NB4 (cell line): ENCODE measurements at places on chromosomes 2 and 18.
A peak's percentile ranks its signal among the peaks of the same experiment; 100 is the strongest.

DNA sequence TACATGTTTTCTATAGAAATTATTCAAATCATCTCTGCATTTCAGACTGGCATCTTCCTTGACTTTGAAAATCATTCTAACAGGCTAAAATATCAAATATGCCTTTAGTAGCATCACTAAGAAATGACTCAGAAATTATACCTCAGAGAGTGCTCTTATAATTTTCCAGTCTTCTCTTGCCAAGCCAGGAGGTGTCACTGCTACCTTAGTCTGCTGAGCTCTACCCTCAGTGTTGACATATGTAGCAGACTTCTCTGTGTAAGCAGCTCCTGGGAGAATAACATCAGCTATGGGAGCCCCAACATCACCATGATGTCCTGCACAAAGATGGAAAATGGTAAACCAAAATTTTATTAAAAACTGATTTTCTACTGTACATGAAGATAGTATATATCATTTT is 31.6 kb downstream of the NDUFS1 start:
- peak; percentile 41 for DNase-seq

DNA sequence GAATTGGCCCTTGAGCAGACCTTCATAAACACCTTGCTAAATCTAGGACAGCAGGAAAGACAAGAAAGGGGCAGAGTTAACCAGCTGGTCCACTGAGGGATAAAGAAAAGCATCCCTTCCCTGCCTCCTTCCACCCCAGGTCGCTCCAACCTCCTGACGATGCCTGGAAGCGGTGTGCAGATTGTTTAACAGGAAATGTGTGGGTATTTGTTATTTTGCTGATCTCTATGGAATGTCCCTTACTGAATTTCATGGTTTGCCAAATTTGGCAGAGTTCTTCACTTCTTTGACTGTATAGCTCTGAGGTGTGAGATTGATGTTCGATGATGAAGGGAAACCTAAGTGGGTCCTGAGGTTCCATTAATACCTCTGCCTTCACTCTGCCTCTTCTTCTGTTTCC is 72.9 kb downstream of the MAP3K20 start:
- DNase-seq = no peak

DNA sequence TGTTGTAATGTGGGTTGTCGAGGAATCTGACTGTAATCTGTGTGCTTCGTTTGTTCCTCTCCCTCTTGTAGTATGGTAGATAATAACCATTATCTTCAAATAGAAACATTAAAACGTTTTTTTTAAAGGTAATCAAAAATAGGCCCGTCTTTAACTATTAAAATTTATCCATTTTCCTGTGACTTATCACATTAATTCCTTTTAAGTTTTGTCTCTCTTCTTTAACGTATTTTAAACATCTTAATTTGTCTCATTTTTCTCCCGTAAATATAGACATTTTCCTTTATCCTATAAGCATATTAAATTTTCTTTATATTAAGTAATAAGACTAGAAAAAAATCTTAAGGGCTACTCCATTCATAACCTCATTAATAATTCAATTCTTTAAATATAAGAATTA is 41.3 kb downstream of the EIF2AK3 start:
- no peak for DNase-seq

GRCh38 chr2:16643099-16643498 is 22.5 kb downstream of the CYRIA start:
- DNase-seq = no peak

- no peak for DNase-seq
These were observed 99.9 kb downstream of the CBLN2 start for GRCh38 chr18:72444111-72444797.

DNA sequence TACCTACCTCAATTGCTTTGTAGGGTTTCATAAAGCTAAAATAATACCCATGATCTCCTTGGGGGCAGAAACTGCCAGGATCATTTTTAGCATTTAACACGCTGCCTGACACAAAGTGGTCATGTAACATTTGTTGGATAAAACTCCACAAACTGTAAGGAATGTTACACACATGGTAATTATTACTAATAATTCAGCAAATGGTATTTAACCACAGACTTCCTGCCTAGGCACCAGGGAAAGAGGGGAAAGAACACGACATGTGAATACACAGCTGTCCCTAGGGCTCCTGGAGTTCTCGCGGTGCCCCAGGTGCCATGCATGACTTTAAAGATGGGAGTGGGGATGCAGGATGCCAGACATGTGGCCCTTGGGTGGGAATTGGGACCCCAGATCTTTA is 43.5 kb downstream of the ASAP2 start:
- no peak for DNase-seq

DNA sequence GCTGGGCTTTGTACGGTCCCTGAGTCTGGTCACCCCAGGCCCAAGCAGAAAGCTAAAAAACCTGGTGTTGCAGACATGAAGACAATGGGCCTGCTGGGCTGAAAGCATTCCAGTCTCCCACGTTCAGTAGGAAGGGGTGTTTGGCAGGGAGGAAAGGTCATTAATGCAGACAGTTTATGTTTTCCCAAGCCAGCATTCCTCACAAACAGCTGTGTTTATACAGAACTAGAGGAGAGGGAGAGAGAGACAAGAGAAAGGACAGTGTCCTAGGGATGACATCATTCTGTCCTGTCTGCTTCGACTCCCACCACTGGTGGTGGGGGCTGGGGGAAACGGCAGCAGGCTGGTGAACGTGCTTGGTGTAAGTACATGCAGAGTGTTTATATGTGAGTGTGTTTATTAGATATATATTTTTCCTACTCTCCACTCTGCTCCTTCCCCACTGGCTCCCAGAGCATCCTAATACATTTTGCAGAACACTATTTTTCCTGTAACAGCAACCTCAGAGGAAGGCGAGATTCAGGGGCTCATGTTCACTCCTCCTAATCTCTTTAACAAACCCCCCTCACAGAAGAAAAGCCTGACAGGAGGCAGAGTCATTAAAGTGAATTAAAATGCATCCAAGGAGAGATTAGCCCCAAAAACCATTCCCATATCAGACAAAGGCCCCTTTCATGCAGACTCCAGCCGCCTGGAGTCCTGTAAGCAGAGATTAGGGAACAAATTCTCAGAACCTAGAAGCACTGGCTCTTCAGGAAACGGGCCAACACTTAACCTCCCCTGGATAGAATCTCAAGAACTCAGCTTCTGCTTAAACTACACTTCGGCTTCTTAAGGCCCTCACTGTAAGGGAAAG is 380.4 kb downstream of the TNS1 start:
- DNase-seq = no peak

DNA sequence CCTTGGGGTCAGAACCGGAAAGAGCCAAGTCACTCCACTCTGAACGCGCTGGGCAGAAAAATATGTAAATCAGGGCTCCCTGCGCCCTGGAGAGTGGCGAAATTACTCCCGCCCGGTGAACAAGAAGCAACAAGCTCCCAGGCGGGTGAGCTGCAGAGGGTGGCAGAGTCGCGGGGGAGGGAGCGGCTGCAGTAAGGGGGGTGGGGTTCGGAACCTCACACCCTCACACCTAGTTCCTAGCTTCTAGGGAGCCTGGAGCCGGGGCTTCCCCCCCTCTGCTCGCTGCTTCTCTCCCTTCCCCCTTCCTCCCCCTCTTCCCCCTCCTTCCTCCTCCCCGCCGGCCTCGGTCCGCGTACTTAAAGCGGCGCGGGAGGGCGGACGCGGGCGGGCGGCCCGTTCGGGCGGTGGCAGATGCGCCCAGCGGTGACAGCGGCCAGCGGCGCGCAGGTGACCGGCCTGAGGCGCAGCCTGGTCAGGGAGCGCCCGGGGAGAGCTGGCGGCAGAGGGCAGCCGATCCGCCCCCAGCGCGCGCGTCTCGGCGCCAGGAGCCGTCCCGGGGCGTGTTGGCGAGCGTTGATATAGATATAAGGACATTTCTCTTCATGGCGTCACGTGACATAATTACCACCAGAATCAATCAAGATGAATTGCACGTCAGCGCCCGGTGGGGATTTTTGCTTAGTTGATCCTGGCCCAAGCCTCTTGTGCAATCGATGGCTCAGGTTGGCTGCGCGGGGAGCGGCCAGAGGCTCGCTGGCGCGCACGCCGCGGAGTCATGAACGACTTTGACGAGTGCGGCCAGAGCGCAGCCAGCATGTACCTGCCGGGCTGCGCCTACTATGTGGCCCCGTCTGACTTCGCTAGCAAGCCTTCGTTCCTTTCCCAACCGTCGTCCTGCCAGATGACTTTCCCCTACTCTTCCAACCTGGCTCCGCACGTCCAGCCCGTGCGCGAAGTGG is at the start of gene HOXD11:
HOXD11 (plus strand) TSS at position 700 of the 959 bp plus-strand sequence; CDS start at position 776, 76 bp downstream.
- peak; percentile 70 for DNase-seq

DNA sequence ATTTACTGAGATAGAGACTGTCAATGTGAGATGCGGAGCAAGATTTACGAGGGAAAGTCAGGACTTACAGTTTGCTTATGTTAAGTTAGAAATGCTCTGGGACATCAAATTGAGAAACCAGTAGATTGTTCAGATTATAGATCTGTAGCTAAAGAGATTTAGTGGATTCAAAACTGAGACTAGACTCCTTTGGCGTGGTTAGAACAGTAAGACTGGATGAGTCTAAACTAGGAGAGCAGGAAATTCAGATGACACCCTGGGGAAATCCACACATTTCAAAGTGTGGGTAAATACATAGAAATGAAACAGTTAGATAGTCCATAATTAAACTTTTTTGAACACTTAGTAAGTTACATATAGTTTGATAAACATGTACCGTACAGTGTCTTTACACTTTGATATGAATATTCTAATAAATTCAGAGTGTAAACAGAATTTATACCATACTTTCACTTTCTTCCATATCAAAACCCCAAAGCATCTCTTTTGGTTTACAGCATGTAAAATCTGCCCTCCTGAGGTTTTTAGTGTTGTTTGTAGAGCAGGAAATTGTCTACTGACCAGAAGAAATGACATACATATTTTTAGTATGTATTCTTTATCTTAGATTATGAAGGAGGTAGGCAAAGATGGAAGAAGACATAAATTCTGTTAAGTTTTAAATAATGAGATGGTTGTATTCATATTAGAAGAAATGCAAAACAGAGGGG is 231.5 kb downstream of the NYAP2 start:
- DNase-seq = no peak

DNA sequence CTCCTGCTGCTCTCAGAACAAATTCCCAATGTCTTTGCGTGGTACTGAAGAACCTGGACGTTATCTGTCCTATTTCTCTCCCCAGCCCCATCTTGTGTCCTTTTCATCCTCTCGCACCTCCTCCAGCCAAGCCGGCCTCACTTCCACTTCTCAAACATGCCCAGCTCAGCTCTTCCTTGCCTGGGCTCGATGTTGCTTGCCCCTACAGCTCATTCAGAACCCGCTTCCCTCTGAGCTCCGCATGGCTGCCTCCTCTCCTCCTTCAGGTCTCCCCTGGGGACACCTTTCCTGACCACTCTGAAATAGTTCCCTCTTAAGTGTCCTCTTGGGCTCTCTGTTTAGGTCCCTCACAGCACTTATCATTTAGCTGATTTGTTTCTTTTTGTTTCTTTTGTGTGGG is 6.7 kb upstream of the SMARCAL1 start:
- no peak for DNase-seq

- DNase-seq = no peak
These were observed 1523.7 kb upstream of the ACVR2A start for GRCh38 chr2:146321175-146321574.

DNA sequence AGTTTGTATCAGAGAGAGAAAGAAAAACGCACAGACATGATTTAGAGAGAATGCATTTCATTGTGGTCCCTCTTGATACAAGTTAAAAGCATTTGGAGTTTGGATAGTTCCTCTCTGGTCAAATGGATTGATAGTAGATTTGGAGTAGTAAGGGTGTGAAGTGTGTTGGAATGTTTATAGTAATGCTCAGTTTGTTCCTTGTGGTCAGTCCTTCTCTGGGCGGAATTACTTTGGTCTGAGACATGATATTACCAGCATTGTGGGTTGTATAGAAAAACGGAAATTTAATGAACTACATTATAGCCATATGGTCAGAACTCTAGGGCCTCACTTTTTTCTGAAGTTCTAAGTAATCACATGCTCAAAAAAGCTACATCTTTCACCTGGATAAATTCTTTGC is 178.9 kb downstream of the AGAP1 start:
- DNase-seq = no peak

GRCh38 chr18:29164993-29165599 is 988.2 kb upstream of the CDH2 start:
- DNase-seq = no peak

DNA sequence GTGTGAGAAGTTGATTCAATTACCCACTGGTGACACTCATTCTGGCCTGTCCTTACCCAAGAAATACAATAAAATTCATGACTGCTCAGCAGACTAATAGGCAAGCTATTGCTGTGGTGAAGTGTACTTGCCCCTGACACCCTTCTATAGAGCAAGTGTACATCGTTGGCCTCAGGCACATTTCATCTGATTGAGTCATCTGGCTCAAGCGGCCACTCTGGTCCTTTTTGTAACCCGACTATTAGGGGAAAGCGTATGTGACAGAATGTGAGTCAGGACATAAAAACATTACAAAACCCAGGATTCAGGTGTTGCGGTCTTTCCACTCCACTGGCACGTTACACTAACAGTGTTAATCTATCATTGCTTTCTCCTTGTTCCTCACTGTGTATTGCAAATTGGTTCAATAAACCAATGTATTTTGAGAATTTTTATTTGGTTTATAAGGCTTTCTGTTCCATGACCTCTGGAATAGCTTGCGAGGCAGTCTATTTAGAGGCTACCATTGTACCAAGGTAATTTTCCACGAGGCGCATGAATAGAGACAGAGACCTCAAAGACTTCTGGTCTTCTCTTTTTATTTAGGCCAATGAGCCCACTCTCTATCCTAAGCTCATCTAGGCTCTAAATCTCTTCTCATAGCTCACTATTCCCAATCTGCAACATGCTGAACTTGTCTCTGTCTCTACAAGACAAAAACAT is 10.2 kb upstream of the TTC32 start:
- no peak for DNase-seq

GRCh38 chr2:239824866-239825704 is 200.1 kb downstream of the NDUFA10 start:
- DNase-seq = no peak

DNA sequence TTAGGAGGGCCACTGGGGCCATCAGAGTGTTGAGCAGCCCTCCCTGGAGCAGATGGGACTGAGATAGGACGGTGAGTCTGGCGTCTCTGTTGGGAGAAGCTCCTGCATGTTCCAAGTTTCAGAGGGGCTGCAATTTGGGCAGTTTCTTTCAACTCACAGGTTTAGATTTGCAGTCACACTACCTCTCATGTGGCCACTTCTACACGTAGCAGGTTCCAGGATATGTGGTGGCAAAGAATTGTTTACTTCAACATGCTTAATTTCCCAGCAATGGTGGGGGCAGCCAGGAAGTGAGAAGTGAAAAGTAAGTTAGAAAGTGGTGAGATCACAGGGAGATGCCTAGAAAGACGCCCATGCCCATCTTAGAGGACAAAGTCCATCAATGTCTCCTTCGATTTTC is 9.3 kb downstream of the NCK2 start:
- no peak for DNase-seq

DNA sequence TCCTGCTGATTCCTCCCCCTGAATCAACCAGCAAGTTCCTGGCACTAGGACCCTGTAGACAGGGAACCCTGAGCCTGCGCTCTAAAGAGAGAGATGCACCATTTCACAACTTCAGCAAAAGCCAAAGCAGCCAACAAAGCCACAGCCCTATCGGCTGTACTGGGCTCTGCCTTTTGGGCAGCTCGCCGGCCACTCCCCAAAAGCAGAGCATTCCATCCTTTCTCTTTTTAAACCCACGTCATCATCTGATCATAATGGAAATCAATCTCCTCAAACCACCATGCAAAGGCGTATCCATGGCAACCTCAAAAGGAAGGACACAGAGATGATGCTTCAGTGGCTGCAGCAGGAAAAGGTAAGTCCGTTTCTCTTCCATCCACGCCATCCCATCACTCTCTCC is 5.3 kb upstream of the DCTN1 start:
- no peak for DNase-seq

- DNase-seq = no peak
These were observed 4.4 kb upstream of the EXOC6B start for GRCh38 chr2:72830273-72830672.
